Stimulated activated CD8-positive, alpha-beta memory T cell treated with anti-CD3 and anti-CD28 coated beads, Interleukin-4, amount 100 ng/mL, for 48 hours (primary cell): ENCODE measurements at places on chromosomes 11 and 22.

DNA sequence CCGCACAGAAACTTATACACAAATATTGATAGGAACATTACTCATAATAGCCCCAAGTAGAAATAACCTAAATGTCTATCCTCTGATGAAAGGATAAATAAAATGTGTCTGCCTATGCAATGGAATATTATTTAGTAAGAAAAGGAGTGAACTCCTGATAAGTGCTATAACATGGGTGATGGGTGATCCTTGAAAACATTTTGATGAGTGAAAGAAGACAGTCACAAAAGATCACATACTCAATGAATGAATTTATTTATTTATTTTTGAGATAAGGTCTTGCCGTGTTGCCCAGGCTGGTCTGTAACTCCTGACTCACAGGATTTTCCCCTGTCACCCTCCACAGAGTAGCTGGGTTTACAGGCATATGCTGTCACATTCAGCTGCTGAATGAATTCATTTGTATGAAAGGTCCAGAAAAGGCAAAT lies 17.3 kb downstream of the RNF121 start:
- DNase-seq, result no peak

- DNase-seq, result no peak
Measured at GRCh38 chr11:27040302-27041115, at the start of gene BBOX1. TSS of gene BBOX1 (plus strand) at chr11:27040815. CDS start at chr11:27055431, 14,616 bp downstream.

DNA sequence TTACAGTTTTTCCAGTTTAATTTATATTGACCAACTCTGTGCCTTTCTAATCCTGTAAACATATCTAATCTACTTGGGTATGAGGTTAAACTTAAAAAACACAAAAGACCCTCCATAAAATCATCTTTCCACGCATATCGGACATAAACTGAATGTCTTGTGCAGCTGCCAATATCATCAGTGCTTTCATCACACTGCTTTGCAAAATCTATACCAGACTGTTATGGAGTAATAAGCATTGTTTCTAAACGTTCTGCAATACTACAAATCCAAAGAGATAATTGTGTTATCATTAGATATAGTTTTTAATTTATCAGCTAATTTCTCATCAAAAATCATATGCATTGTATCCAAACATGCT lies 36.1 kb upstream of the AMPD3 start:
- no peak for DNase-seq

DNA sequence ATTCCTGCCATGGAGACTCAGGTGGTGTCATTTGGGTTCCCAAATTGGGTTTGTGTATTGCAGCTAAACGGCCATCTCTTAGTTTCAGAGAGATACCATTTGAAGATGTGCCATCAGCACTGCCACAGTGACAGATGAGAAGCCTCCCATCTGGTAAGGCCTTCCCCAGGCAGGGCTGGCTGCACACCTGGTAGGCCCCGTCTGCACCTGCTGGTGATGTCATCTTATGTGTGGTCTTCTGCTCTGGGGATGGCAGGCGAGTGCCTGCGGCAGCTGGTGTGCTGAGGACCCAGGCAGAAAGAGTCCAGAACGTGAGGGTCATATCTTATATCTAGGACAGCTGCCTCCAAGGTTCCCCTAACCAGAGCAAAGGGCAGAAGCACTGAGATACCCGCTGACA lies 100.6 kb downstream of the CSNK2A3 start:
- DNase-seq, result no peak

DNA sequence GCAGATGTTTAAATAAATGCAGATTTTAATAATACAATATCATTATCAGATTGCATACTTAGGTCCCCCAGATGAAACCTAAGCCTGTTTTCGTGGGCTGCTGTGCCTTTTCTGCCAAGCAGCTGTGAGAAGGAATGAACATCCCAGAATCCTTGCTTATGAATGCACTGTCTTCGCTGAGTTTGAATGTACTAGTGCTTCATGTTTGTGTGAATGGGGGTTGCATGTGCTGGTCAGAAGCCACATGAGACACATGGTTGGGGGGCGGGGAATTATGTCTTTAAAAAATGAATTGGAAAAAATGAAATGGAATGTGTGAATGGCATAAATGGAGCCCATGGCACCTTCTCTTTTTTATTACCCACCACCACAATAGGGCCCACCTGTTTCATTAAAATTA lies 125.4 kb upstream of the HSD17B12 start:
- DNase-seq, result no peak

- DNase-seq, result no peak
Measured at GRCh38 chr11:67260406-67260805, 5.9 kb upstream of the GRK2 start.

GRCh38 chr11:71063129-71063528 lies 189.2 kb downstream of the SHANK2 start:
- no peak for DNase-seq

GRCh38 chr22:44483878-44484277 lies 14.2 kb downstream of the RTL6 start:
- no peak for DNase-seq

DNA sequence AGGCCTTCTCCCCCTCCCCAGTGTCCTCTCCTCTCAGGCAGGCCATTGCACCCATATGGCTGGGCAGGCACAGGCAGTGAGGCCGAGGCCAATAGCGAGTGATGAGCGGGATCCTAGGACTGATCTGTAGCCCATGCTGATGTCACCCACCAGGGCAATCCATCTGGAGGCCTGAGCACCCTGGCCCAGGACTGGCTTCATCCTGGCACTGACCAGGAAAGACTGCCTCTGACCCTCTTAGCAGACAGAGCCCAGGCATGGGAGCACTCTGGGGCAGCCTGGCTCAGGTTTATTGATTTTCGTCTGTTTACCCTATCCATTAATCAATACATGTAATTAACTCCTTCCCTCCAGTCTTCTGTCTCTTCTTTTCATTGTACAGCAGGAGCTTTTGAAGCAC lies 5.1 kb upstream of the TIRAP start:
- no peak for DNase-seq

DNA sequence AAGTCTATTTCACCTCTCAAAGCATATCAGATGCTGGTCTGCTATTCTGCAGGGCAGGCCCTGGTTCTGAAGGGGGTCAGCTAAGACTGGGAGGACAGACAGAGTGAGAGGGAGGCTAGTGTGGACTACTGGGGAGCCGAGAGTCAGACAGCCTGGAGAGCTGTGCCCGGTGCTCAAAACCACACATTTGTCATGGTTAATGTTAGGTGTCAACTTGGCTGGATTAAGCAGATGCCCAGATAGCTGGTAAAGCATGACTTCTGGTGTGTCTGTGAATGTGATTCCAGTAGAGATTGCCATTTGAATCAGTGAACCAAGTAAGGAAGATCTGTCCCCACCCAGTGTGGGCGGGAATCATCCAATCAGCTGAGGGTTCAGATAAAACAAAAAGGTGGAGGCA lies 102.6 kb downstream of the SNX19 start:
- DNase-seq, result no peak

DNA sequence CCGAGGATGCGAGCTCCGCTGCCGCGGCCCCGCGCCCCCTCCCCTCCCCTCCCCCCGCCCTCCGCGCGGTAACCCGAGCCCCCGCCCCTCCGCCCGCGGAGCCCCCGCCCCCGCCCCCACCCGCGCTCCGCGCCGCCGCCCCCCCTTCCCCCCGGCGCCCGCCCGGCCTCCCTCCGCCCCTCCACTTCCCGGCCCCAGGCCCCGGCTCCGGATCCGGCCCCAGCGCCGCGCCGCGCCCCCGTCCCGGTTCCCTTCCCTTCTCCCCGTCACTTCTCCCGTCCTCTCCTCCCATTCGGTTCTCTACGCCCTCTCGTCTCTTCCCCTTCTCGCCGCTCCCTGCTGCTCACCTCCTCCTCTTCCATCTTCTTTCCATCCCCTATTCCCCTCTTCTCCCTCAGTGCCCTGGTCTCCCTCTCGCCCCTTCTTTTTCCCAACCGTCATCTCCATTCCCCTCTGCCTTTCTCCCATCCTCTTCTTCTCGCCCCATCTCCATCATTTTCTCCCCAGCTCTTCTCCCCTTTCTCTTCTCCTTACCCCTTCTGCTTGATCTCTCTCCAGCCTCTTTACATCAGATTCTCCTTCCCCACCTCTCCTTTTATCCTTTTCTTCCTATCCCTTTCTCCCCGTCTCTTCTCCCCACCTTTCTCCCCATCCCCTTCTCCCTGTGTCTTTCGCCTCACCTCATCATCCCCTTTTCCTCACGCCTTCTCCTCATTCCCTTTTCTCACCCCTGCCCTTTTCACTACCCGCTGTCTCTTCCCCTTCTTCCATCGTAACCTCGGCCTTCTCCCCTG lies at the start of gene DCHS1:
Gene DCHS1, minus strand, starts transcription at position 20 of the 794 bp plus-strand sequence. CDS start 14,196 bp downstream, outside the sequence.
- DNase-seq, result no peak

DNA sequence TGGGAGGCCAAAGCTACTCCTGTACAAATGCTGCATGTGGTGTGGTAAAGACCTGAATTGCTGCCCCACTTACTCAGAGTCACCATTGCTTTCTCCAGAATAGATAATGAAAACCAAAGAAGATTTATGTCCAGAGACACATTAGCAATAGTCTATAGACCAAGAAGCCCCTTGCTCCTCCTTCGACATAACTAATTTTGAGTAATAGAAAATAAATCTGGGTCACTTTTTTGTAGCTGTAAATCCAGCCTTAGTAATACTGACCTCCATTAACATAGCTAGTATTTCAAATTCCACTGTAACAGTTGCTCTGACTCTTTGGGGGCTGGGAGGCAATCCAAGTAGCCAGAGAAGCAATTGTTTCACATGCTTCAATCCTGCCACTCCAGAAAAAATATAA lies 145.9 kb downstream of the MAML2 start:
- no peak for DNase-seq

DNA sequence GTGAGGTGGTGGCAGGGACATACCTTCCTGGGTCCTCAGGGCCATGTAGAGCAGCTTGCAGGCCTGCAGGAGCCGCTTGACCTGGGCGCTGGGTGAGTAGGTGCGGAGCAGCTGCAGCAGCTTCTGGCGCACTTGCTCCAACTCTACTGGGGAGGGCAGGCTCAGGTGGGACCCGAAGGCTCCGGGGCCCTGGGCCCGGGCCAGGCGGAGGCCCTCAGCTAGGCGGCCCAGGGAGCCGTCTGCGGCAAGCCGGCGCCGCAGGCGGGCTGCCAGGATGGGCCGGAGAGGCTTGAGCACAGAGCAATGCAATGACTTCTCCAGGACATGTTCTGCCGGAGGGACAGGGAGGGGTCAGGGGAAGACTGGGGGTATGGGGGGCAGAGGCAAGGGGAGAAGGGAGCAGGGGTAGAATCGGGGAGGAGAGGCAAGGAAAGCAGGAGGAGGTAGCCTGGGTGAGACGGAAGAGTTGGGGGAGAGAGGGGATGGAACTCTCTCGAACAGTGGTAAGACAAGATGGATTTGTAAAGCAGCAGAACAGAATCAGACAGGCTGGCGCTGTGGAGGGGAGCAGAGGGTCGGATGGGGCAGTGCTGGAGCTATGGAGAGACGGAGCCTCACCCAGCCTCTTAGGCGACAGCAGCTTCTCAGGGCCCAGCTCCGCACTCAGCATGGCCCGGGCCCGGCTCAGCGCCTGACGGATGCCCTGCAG lies 2.2 kb downstream of the RIN1 start:
- no peak for DNase-seq

DNA sequence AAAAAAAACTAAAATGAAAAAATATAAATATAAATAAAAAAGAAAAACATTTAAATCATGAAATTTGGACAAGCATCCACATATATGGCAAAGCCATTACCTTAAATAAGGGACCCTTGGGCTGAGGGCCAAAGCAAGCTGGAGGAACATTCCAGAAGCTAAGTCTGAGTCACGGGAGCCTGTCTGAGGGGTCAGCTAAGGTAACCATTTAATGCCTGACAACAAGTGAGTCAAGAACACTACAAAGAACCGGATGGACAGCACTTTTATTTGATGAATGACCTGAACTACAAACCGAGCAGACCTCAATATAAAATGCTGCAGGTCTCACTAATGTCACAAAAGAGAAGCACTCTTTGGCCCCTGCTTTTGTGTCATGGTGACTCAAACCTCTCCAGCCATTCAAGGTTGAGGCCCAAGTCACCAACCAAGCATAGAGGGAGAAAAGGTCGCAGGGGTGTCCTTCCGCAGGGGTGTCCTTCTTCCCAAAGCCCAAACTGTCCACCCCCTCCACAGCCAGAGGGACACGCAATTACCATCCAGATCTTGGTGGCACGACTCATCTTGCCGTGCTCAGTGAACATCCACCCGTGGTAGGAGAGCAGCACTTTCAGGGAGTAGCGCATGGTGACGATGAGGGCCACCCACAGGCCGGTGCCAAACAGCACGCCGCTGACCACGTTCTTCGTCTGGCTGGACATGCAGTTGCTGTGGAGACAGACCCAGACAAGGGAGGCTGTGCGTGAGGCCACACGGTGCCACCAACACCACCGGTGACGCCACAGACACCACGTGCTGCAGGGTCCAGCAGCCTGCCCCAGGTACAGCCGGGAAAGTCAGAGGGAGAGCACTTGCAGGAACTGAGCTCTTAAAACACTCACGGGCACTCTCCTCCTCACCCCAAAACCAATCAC lies 34.5 kb downstream of the CPT1A start:
- no peak for DNase-seq

DNA sequence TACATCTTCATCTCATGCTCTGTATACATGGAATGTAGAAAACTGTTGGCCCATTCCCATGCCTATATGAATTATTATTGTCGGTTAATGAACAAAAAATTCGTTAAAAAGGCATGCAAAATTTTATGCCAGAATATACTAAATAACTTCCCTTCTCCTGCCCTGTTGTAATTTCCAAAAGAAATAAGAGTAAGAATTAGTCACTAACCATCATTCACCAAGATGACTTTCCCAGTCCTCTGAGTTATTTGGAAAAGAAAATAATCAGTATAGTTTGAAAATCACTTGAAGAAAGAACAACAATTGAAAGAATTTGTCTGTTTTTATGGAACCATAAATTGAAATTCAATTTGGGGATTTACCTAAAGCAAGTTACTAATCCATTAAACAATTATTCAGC lies 1149.1 kb upstream of the RAG2 start:
- no peak for DNase-seq

- DNase-seq, result no peak
Measured at GRCh38 chr11:113934761-113935160, 30.2 kb downstream of the HTR3B start.

DNA sequence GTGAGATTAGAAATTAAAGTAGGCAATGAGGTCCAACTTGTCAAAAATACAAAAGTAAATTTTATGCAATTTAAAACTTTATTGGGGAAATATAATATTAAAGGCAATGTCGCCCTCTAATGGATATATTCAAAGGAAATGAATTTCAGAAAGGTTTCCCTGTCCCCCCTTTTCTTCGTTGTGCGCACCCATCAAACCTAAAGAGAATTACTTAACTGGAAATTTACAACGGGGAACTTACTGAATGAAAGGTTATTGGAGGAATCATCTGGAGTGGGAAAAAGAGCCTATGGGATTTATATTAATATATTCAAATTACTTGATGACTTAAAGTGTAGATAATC lies 1.7 kb upstream of the ABTB2 start:
- no peak for DNase-seq
